ENCODE measurements at places on chromosomes 7 and 10.
A peak's percentile ranks its signal among the peaks of the same experiment; 100 is the strongest.

DNA sequence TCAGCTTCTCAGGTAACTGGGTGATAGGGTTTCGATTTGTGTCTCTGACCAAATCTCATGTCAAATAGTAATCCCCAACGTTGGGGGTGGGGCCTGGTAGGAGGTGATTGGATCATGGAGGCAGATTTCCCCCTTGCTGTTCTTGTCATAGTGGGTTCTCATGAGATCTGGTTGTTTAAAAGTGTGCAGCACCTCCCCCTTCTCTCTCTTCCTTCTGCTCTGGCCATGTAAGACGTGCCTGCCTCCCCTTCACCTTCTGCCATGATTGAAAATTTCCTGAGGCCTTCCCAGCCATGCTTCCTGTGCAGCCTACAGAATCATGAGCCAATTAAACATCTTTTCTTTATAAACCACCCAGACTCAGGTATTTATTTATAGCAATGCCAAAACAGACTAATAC, 21.9 kb upstream of the SMURF1 start:
- no peak for DNase-seq

DNA sequence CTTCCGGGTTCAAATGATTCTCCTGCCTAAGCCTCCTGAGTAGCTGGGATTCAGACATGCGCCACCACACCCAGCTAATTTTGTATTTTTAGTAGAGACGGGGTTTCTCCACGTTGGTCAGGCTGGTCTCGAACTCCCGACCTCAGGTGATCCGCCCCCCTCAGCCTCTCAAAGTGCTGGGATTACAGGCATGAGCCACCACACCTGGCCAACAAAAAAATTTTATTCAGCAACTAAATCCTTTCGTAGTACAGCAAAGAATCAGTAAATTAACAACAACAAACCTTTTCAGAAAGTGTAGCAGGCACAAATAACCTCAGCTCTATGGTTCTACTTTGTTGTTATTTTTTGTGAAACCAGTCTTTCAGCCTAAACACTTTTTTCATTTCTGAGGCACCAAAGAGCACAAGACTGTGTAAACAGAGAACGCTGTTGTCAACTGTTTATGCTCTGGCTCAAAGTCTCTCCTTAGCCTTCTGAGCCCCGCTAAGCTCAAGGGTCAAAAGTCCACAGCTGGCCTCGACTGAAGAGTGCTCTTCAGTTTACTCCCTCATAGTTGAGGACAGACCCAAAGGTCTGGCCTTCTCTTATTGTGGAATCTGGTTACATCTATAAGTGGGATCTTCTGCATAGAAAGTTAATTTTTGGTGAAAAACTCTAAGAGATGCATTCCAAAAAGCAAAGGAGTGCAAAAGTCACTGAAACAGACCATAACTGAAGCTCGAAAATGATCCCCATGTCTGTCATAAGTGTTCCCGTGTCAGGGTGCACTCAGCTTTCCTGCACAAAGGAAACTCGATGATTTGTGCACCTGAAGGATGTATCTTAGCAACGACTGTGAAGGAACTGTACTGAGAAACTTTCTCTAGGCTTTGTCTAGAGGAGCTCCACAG, 24.6 kb upstream of the DDX50 start:
- no peak for DNase-seq

- no peak for DNase-seq
These were observed 276.2 kb upstream of the LRRTM3 start for GRCh38 chr10:66649626-66650025.

GRCh38 chr10:84353052-84353803, 24.8 kb downstream of the CCSER2 start:
- no peak for DNase-seq

- DNase-seq = no peak
These were observed 116.9 kb upstream of the PPIF start for GRCh38 chr10:79230328-79230830.

- no peak for DNase-seq
These were observed 29.3 kb upstream of the OSBPL3 start for GRCh38 chr7:25009257-25009656.

DNA sequence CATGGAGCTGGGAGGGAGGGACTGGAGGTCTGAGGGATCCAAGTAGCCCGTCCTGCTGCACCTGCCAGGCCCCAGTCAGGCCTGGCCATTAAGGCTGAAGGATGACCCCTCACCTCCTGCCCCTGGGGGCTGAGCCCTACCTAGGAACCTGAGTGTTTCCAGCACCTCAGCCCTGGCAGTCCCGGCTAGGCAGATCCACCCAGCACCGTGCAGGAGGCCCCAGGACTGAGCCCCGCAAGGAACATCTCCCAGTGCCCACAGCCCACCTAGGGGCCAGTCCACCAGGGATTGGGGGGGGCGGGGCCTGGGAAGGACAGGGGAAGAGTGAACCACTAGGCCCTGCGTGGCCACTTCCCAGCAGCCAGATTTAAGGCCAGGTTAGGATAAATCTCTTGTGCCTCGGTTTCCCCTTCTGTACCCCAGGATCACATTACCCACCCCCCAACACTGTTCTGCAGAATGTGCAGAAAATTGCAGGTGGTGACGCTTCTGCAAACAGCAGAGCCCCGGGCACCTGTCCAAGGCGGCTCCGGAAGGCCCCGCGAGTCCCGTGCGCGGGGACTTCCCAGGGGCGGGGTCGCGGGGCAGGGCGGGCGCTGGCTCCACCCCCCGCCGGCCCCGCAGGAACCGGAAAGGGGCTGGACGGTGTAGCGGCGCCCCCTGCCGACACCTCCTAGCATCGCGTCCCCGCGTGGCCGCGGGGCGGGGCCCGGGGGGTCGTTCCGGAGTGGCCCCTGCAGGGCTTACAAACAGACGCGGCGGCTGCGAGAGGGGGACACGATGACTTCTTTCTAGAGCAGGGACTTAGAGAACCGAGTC, 55.9 kb downstream of the PWWP2B start:
- peak; percentile 24 for DNase-seq

DNA sequence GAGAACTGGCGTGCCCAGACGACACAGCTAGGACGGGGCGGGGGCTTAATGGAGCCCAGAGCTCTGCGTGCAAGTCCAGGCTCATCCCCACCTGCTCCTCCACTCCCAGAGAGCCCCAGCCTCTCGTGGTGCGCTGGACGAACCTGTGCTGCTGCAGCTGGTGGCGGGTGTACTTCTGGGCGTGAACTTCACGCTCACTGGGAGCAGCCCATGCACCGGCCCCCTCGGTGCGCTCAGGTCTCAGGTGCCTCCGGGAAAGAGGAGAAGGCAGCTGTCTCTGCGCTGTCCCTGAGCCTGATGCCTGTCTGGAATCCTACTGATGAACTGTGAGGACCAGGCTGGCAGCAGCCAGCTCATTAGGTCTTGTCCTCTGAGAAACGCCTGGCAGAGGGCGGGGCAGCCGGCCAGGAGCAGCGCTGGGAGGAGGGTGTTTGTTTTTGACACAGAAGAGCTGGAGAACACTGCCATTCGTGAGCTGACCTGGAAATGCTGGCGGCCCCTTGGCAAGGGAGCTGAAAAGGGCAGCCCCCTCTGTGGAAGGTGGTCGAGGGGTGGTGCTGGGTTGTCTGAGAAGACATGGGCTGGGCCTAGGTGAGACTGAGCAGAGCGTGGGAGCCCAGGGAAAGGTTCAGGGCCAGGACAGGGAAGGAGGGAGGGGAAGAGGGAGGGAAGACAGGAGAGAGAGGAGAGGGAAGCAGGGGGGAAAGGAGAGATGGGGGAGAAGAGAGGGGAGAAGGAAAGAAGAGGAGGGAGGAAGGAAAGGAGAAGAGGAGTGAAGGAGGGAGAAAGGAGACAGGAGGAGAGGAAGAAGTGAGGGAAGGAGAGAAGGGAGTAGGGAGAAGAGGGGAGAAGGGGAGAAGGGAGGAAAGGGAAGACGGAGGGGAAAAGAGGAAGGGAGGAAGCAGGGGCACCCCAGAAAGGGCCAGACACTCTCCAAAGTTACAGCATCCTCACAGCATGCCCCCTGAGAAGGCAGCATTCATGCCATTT, 53.5 kb upstream of the TNS3 start:
- peak; percentile 35 for DNase-seq

GRCh38 chr10:131560166-131560565, 248.6 kb upstream of the TCERG1L start:
- DNase-seq = no peak

GRCh38 chr7:141737836-141738591, at the start of gene SSBP1:
Gene SSBP1 (plus strand): TSS chr7:141738358. CDS start chr7:141739167, 809 bp downstream.
- DNase-seq = peak; percentile 99

DNA sequence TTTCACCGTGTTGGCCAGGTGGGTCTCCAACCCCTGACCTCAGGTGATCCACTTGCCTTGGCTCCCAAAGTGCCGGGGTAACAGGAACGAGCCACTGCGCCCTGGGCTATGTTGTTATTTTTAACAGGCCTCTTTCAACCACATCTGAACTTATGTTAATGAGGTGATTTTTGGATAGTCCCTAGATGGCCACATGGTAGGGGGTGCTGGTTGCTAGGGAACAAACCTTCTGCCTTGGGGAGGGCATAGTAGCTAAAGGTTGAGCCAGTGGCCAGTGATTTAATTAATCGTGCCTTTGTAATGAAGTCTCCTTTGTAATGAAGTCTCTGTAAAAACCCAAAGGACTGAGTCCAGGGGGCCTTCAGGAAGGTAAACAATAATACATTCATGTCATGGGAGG, 9.1 kb downstream of the COMTD1 start:
- no peak for DNase-seq

DNA sequence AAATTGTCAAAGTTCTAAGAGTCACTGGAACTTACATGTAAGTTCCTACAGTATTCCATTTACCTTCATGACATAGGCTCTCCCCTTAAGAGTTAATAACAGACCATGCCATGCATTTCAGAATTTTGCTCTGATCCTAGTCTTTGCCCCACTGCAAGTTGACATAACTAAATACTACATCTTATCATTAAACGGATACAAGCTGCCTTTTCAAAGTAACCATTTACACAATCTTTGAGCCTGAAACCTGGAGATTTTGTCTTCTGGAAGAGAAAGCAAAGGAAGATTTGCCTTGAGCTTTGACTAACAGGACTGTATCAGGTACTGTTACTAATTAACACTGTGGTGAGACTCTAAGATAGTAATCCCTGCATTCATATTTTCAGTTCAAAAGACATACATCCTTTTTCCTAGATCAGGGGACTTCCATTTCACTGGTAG, 9.3 kb upstream of the AKR1D1 start:
- DNase-seq = no peak

DNA sequence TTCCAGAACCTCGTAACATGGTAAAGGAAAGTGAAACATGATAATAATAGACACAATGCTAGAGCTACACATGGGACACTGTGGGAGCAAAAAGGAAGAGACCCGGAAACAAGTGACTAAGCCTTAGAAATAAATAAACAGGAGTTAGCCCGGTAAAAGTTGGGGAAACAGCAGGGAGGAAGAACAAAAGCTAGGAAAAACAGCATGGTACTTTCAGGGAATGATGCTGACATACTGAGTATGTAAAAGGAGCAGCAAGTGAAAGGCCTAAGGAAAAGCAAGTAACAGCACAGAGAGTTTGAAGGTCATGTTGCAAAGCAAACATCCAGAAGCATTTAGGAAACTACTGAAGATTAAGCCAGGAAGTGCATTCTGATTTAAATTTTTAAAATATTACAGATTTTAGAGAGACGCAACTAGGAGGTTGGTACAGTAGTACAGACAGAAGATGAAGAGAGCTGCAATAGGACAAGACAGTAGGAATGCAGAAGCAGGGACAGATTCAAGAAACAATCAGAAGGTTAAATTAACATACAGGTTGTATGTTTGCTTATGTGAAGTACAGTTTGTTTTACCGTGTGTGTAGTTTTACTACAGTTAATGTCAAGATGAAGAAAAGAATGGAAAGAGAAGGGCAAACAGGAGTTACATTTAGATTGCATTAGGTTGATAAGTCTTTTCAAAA, 63.7 kb downstream of the ARHGAP12 start:
- no peak for DNase-seq

DNA sequence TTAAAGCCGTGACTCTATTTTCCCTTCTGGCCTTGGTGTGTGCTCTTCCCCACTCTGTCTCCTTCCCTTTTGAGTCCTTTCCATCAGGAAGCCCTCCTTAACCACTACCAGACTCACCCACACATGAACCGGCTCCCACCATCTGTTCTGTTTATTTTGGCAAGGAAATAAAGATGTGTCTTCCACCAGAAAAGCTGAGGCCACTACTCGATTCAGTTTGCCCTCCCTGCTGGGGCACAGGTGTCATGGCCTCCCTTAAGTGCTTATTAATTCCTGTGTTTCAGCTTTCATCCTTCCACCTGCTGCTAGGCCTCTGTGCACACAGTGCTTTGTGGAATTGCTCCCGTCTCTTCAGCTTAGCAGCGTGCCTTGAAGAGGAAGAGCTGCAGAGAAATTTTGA, 16.7 kb downstream of the POR start:
- no peak for DNase-seq

DNA sequence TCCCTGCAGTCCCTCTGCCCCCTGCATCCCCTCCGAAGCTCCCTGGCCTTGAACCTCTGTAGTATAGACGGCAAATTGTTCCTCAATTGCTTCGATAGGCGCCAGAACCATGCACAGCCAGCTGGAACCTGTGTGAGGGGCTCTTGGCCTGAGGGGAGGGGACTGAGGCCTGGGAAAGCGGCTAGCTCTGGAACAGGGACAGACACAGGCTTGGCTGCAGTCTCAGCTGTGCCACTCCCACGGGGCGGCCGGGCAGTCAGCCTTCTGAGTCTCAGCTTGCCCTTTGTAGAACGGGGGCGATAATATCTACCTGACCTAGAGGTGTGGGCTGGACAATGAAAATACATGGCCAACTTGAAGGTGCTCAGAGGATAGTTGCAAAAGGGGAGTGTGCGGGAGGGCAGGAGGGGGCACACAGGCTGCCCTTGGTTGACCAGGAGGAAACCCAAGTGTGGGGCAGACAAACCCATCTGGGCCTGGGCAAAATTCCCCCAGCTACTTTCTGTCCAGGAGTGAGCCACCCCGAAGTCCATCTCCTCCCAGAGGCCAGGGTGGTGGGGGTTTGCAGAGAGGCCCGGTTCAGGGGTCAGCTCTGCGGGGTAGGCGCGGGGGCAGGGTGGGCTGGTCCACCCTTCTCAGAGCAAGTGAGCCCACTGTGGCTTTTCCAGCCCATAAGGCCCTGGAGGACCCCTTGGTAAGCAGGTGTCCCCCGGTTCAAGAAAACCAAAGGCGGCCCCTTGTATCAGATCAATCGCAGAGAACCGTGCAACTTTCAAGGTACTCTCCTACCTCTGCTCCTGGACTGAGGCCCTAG, 4.6 kb downstream of the CRYGN start:
- no peak for DNase-seq

- no peak for DNase-seq
These were observed 172.7 kb downstream of the GNAI1 start for GRCh38 chr7:80307227-80307856.

GRCh38 chr10:88108115-88108610, 244.7 kb downstream of the PTEN start:
- DNase-seq = no peak

GRCh38 chr10:88880282-88881076, 434 bp downstream of the STAMBPL1 start:
- DNase-seq = peak; percentile 57

- DNase-seq = no peak
These were observed 51.1 kb upstream of the MEOX2 start for GRCh38 chr7:15737601-15738000.

- no peak for DNase-seq
These were observed 87.2 kb upstream of the CTBP2 start for GRCh38 chr10:125247576-125247975.

GRCh38 chr10:113960617-113961181, 83.0 kb upstream of the ADRB1 start:
- peak; percentile 75 for DNase-seq

Measured in NCI-H526 treated with DMSO at 0.1 percent for 48 hours (cell line).